ENCODE measurements at places on chromosomes 1 and 21.

GRCh38 chr1:109239047-109239408 is 10.3 kb upstream of the CELSR2 start:
- DNase-seq = no peak

- peak; percentile 80 for DNase-seq
These were observed 20.7 kb upstream of the PADI4 start for GRCh38 chr1:17287130-17287776.

GRCh38 chr21:37783016-37783415 is 133.2 kb downstream of the KCNJ6 start:
- no peak for DNase-seq

DNA sequence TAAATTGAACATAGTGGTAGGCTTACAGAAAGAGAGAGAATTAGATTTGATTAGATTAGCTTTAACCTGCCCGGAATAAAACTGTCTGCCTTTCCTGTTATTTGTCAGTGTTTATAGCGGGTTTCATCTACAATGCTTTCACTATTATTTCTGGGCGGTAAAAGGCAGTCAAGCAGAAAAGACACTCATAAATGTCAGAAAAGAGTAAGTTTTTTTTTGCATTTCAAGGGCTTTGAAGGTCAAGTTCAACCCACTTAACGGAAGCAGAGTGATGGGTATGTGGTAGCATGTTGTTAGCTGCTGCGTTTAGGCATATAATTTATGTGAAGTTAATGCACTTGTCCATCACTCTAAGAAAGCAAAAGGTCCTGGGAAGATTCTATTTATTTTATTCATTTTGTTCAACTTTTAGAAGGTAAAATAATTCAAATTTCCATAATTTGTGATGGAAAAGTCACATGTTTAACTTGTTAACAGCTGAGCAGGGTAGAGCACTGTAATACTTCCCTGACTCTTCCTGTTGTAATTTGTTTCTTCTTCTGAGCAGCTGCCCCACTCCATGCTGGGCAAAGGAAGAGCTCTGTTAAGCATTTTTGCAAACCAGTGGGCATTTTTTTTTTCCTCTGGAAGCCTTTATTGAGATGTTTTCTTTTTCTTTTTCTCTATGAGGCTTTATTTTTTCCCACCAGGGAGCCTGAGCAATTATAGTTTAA is 220.1 kb downstream of the ST6GALNAC3 start:
- DNase-seq = no peak

- peak; percentile 33 for DNase-seq
These were observed 336.4 kb downstream of the NTNG1 start for GRCh38 chr1:107477233-107477632.

DNA sequence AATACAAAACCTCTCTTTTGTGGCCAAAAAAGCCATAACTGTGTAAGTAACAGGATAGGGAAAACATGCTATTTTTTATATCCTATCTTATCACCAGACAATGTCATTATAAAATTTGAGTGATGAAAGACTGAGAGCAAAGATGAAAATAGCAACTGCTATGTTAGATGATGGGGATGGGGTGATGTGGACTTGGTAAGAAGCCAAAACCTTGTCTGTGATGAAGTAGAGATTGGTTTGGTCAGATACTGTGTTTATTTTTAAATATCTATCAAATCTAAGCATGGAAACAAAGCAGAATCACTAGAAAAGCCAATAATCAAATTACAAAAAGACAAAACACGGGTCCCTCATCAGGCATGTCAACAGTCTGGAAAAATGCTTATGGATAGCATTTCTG is 631.1 kb upstream of the NR5A2 start:
- DNase-seq = no peak

GRCh38 chr1:231162970-231163829 is 1.3 kb downstream of the TRIM67 start:
- no peak for DNase-seq

DNA sequence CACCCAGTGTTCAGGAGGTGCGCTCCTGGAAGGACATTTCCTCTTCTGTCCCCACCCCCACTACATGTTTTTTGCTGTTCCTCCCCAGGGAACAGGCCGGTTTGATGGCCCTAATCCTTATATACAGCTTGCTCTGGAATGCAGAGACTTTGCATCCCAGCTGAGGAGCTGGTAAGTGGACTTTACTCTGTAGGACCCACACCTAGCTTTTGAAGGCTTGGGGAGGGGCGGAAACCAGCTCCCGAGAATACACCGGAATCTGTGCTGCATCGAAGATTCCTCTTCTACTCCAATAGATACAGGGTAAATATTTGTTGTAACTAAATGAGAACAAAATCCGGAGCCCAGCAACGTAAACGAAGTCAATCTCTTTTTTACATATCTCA is 1.2 kb upstream of the CGN start:
- DNase-seq = no peak

- no peak for DNase-seq
These were observed 6.4 kb downstream of the HUNK start for GRCh38 chr21:31879241-31879650.

GRCh38 chr21:21268061-21268471 is 269.9 kb downstream of the NCAM2 start:
- DNase-seq = no peak

DNA sequence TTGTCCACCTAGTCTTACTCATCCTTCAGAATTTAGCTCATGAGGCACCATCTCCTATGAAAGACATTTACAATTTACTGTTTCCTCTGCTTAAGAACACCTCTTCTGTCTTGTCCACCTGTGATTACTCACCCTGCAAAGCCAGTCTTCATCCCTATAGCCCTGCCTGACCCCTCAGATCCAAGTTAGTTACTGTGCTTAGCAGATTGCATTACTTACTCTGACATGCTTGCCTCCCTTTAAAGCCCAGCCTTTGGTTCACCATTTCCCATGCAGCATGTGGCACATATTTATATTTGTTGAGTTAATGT is 60.9 kb upstream of the VCAM1 start:
- no peak for DNase-seq

DNA sequence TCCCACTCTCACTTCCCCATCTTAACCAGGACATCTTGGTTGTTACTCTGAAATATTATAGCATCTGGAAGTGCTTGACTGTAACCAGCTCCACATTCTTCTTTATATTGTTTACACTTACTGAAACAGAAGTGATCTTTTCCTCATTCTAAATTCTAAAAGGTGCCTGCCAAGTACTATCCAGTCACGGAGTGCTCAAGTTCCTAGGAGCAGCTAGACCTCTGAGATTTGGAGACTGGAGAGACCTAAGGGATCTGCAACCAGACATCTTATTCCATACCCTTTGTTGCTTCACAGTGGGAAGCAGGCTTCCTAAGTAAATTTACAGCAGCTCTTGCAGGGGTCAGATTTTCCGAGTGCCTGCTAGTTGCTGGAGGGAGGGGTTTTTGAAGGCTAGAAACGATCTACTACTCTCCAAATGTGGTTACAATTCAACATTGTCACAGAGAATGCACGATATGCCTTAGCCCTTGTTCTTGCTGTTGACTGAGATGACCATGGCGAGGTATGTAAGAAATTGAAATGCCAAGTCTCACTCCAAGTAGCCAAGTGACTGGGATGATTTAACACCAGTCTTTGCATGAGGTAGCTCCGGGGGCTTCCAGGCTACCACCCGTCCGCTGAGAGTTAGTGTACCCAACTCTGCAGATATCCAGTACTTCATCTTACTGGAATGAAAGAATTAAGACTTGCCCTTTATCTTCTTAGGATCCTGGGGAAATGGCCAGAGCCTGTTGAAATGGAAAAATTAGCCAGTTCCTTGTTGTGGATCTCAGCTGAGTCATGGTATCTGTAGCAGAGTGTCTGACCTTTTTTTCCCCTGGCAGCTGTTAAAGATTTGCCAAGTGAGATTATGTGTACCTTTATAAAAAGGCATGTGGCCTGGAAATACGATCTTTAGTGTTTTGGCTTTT is 150.8 kb downstream of the MAST2 start:
- DNase-seq = peak; percentile 2

GRCh38 chr1:22721122-22721873 is 10.7 kb downstream of the EPHB2 start:
- no peak for DNase-seq

DNA sequence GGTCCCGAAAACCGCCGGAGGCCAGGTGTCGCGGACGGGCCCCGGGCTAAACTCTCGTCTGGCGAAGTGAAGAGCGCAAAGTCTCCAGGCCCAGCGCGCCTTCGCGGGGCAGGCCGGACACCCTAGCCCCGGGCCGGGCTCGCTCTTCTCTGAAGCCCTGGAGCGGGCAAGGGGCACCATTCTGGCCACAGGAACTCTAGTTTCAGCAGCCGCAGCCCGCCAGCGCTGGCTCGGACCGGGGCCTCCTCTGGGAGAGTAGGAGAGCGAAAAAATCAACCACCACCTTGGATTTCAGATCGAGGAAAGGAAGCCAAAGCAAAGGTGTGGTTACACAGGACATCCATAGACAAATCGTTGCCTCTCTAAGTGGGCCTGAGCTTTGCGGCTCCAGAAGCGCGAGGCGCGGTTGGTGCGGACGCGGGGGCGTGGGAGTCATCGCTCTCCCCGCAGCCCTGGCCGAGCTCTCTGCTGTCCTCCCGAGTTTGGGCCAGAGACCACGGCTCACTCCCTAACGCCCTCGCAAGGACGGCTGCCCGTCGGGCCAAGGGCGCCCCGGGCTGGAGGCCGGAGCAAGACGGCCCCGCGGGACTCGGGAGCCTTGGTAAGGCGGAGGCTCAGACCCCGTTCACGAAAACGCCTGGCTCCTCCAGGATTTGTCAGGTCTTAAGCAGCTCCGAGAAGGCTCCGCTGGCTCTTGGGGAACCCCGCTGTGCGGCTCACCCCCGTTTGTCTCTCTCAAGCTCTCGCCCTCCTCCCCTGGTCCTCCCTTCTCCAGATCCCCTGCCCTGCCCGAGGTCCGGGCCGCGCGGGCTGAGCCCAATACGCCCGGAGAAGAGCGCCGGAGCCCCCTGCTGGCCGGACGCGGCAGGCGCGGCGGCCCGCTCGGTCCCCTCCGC is 132.9 kb upstream of the DPYD start:
- DNase-seq = peak; percentile 69

- DNase-seq = no peak
These were observed 5.4 kb downstream of the KRTAP10-12 start for GRCh38 chr21:44702111-44702972.

- DNase-seq = no peak
These were observed 2.1 kb downstream of the DISP3 start for GRCh38 chr1:11481019-11481418.

GRCh38 chr1:9874959-9875635 is 35.0 kb downstream of the CTNNBIP1 start:
- DNase-seq = peak; percentile 81

- DNase-seq = no peak
These were observed 91.9 kb upstream of the TMPRSS15 start for GRCh38 chr21:18495523-18495922.

GRCh38 chr1:60668585-60668984 is 413.8 kb upstream of the NFIA start:
- no peak for DNase-seq

DNA sequence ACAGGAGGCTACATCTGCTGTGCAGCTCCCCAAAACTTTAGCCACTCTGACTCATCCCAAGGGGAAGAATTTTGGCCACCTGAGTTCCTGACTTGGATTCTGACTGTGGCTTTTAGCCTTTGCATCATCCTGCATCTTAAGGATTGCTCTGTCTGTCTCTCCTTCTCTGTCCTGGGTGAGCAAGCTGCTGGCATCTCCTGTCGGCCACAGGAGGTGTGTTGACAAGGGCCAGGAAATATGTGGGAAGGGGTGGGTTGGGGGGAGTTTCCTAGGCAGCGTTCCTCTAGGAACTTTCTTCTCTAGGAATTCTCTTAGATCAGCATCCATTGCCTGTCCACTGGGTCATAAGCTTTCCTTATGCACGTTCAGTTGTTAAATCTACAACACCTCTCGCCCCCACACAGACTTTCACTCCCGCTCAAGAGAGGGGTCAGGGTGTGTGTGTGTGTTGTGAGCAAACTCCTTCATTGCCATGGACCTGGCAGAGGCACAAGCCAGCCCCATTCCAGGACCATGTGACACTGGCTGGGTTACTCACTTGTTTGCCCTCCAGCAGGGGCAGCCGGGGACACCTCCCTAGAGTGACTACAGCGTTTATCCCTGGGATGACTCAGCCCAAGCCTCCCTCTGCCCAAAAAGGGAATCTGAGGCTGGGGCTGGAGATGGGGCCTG is 145.0 kb upstream of the DUSP10 start:
- DNase-seq = peak; percentile 21

DNA sequence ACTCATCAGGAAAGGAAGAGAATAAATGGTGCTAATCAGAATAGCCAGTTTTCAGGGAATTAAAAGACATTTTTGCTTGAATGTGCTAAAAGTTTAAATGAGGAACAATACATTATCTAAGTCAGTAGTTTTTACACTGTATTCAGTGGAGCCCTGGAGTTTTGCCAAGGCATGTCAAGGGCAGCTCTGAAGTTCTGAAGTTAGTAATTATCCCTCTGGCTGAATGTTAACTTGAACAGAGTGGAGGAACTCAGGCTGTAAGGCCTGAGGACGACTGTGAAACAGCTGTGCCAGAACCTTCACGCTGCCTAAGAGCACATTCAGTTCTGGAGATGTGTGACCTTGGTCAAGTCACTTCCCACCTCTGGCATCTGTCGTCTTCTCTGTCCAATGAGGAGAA is 68.1 kb downstream of the EDEM3 start:
- no peak for DNase-seq

GRCh38 chr1:193325771-193326170 is 139.4 kb upstream of the B3GALT2 start:
- no peak for DNase-seq

DNA sequence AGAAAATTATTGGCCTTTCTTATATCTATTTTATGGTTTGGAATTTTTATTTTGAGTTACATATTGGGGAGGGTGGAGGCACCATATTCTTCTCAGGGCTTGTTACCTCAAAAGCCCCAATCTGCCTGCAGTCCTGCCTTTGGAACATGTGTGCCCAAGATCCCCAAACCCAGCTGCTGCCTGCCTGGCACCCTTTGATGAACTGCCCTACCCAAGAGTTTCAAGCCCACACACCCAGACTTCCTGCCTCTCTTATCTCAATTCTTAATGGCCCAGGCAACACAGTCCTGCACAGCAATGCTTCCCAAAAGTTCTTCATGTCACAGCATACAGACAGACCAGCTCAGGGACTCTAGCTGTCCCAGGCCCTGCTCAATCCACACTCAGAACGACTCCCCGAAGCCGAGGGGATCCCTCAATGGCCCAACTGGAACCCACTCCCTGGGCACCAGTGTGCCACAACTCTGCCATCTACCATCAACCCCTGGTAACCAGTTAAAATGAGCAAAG is 19.2 kb downstream of the OLFML2B start:
- DNase-seq = peak; percentile 33

DNA sequence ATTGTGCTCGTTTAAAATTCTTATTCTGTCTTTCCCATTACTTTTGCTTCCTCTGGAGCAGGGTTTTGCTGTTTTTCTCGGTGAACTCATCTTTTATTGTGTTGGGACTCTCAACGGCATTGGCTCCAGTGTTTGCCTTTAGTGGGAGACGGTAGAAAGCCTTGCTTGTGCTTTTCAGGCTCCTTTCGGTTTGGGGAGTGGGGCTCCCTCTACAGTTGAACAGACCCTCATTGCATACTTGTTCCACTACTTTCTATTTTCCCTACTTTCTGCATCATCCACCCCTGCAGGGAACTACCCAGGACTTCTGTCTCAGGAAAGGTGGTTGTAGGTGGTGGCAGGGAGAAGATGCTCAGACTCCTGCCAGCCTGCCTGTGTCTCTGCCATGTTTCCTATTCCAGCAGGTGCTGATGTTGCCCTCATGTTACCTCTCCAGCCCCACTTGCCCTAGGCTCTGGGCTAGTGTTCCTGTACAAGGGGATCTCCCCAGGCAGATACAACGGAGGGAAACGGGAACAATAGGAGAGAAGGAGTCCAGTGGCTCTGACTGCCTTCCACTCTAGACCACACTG is 68.5 kb upstream of the ZBTB18 start:
- no peak for DNase-seq

GRCh38 chr1:211336161-211336560 is 9.5 kb downstream of the TRAF5 start:
- DNase-seq = no peak

GRCh38 chr1:226711976-226712741 is 26.9 kb downstream of the ITPKB start:
- DNase-seq = no peak
